Uterus (tissue), 4 donors: ENCODE measurements at places on chromosomes 2 and 18.

DNA sequence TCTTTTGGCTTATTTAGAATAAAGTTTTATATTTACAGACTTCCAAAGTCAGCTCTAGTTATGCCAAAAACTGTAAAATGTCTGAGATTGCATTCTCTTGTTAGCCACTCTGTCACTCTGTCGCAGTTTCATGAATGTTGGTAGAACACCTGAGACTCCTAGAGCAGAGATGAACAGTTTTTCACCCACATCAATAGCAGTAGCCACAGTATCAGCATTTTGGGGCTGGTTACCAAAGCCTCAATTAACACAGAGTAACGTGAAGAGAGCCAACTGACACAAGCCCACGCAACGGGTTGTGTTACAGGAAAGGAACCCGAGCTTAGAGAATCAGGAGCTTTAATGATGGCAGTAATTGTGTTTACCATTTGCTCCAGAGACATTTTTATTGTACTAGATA is 443.0 kb upstream of the SLC39A10 start:
- no peak for DNase-seq

DNA sequence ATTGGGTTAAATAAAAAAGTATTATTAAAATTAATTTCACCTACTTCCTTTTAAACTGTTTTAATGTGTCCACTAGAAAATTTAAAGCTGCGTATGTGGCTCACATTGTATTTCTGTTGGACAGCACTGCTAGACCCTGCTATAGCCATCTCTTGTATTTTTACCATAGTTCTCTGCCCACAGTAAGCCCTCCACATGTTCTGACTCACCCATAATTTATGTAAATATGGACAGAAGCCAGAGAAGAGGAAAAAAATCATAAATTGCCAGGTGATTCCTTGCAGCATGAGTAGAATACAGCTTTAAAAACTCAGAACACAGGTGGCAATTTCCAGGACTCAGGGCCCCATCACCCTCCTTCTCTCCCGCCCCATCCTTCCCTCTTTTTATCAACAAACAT is 142.4 kb upstream of the MEX3C start:
- DNase-seq: no peak

DNA sequence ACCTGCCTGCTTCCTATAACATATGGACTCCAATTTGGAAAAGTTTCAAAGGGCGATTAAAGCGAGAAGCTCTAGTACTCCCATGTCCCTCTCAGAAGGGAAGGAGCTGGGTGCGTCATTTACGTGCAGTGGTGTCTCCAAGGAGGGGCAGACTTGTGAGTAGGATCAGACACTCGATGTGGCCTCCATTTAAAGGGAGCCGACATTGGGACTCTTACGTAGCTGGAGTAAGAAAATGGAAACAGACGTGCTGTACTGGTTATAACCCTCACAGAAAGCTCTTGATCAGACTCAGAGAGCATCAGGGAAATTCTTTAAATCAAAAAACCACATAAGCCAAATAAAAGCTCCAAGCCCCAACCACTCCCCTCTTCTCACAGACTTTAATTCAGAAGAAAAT is 198.5 kb downstream of the KLHL29 start:
- no peak for DNase-seq

GRCh38 chr2:605674-606608 is 71.3 kb downstream of the TMEM18 start:
- no peak for DNase-seq

GRCh38 chr2:17733599-17733998 is 20.0 kb downstream of the SMC6 start:
- DNase-seq: no peak

- peak; percentile 25 for DNase-seq
Measured at GRCh38 chr18:49174478-49174877, 223.7 kb upstream of the SMAD7 start.

- DNase-seq: no peak
Measured at GRCh38 chr18:9858642-9859041, 27.1 kb upstream of the TXNDC2 start.

- no peak for DNase-seq
Measured at GRCh38 chr2:193738892-193739291, 1544.2 kb upstream of the TMEFF2 start.

GRCh38 chr18:31447530-31448191 is at the start of gene DSG3:
Gene DSG3 (plus strand): TSS chr18:31447741. CDS start chr18:31447878, 137 bp downstream.
- no peak for DNase-seq

DNA sequence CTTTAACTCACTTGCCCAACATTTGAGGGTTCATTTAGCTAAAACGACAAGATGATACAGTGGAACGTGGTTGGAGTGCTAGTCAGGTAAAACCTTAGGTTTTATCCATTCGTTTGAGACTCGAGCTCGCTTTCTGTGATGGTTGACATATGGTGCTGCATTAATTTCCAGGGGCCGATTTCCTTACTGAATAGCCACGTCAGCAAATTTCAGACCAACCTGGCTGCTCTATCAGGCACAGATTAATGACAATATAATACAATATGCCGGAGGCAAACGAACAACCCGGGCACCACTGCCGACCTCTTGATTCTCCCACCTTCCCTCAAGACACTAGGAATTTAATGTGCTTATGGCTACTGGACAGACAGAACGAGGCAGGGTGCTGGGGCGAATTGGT is 42.0 kb downstream of the NABP1 start:
- DNase-seq: no peak

DNA sequence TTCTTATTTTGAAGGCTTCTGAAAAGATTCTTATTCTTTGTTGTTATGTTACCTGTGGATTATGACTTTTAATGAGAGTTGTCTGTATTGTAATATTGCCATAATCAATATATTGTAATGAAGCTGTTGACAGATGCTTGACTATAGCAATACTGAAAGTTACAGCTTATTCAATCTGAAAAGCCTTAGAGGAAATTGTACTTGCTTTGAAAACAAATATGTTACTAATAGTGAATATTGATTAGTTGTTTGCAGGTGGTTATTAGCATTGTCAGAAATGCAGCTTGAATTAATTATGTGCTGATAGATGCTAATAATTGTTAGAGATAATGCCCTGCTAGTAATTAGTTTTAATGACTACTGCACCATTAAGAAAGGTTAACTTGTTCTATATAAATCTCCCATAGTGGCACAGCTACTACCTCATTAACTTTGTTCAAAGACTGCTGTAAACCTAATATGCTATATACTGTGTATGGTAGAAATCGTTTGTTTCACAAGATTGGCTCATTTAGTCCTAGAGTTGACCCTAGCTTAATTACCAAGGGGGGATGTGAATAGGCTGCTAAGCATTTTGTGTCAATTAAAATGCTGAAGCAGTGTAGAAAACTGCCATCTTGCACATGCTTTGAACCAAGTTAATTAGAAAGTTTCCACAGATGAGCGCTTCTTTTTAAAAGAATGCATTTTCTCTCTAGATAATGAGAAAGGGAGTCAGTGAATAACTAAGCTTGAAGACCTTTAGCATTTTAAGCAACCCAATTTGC is 30.5 kb downstream of the SLC39A10 start:
- no peak for DNase-seq
